ENCODE measurements at places on chromosomes 7 and 10.

- DNase-seq: no peak
These were observed 605 bp downstream of the SUFU start for GRCh38 chr10:102504179-102504975.

GRCh38 chr7:33937871-33938270 is 32.5 kb downstream of the BMPER start:
- no peak for DNase-seq

DNA sequence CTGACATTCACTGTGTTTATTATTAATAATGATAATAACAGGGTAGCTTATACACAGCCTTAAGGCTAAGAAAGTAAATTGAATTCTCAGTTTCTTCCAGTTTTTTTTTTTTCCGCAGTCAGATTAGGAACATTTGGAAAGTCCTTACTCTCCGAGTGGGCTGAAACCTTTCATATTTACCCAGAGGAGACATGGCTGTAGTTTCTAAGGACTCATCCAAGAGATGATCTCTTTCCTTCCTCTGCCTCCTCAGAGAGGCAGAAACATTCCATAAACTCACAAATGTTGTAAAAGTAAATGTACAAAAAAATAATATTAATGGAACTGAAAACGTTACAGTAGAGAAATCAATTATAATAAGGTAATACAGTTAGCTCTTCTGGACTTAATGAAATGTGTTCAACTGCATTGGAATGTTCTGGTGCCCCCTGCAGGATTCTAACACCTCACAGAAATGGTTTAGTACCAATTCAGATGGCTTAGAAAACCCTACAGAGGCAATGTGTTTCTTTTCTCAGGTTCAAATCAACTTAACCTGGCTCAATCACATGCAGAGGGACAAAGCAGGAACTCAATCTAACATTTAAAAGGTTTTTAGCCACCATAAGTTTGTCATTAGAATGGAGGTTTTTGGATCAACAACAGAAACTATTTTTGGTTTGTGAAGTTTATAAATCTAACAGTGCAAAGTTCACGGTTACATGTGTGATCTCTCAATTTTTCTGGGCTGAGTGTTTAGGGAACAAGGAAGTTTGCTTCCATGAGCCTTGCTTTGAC is 71.7 kb downstream of the ICA1 start:
- peak; percentile 31 for DNase-seq

DNA sequence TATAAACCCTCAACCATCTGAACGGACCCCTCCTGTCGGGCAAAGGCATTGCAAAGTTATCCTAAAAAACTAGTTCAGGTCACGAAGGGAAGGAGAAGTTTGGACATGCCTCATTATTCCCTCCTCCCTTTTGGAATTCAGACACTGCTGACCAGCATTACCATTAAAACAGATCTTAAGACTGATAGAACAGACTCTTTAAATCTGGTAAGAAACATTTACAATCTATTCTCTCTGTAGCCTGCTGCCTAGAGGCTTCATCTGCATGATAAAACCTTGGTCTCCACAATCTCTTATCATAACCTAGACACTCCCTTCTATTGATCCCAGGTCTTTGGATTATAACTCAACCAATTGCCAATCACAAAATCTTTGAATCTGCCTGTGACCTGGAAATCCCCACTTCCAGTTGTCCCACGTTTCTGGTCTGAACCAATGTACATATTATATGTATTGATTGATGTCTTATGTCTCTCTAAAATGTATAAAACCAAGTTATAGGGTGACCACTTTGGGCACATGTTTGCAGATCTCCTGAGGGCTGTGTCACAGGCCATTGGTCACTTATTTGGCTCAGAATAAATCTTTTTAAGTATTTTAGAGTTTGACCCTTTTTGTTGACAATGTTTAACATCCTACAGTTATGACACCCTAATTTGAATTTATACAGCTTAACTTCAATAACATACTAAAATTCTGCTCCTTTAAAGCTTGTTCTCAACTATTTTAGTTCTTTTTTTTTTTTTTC is 23.5 kb upstream of the CNNM2 start:
- no peak for DNase-seq

DNA sequence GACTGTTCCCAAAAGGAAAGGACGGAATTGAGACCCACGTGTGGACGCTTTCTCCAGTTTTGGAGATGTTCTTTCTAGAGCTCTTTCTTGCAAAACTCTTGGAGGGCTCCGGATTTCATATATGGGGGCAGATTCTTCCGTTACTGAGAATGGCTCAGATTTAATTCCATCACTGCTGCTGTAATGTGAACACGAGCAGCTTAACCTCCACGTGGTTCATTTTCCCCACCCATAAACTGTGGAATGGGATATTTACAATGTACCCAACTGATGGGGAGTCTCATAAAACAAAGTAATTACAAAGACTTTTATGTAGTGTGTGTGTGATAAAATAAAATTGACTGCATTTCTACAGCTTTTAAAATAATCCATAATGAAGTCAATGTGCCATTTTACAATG is 15.1 kb upstream of the MSRB2 start:
- no peak for DNase-seq

Data from activated CD8-positive, alpha-beta memory T cell treated with anti-CD3 and anti-CD28 coated beads for 1 hour (primary cell).